ENCODE measurements at places on chromosomes 3 and 15.

GRCh38 chr3:126294211-126294808 lies 62.9 kb downstream of the KLF15 start:
- no peak for DNase-seq

GRCh38 chr3:158804441-158804840 lies 2.6 kb downstream of the MFSD1 start:
- no peak for DNase-seq

DNA sequence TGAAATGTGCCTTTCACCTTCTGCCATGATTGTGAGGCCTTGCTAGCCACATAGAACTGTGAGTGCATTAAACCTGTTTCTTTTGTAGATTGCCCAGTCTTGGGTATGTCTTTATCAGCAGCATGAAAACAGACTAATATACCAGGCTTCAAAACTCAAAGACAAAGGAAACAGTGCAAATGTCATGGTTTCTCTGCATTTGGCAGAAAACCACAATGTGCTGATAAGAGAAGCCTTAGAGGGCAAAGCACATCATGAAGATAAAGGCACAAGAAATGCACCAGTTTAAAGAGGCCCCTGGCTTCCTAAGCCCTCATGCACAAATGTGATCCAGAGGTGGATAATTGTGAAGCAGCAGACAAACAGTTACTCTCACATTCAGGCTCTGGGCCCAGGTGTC lies 259.2 kb downstream of the CPNE4 start:
- DNase-seq = no peak

DNA sequence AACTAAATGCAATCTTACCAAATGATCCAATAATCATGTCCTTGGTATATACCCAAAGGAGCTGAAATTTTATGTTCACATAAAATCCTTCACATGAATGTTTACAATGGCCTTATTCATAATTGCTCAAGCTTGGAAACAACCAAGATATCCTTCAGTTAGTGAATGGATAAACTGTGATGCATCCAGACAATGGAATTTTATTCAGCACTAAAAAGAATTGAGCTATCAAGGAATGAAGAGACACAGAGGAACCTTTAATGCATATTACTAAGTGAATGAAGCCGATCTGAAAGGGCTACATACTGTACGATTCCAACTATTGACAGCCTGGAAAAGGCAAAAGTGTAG lies 168.4 kb downstream of the PDE8A start:
- DNase-seq = no peak

DNA sequence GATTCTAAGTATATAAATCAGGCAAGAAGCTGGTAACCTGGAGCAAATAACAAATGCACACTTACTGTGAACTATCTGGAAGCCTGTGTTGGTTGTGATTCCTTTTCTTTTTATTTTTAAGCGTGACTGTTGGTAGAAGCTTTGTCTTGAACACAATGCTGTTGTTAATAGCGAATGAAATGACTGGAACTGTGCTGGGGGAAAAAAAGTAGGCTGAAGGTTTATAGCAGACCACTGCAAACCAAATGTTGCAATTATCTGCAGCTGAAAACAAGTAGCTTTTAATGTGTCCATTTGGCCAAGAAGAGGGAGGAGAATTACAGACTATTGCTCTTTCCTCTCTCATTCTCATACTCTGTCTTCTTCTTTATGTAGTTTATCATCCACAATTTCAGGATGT lies 184.5 kb upstream of the DNAJC19 start:
- DNase-seq = no peak

DNA sequence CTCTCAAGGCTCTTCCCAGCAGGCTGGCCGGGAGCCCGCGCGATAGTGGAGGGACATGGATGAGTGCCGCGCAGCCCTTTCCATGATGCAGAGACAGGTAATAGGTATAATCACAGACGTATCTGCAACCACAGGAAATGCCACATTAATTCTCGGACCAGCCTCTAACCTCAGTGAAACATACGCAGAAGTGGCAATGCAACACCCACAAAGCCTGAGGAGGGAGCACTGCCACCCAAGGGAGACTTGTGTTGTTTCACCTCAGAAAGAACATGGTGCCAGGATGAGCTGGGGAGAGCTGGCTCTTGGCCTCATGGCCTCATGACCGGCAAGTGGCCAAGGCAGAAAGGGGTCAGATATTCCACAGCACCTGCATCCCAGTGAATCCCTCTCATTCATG lies 39.0 kb downstream of the PGPEP1L start:
- DNase-seq = no peak

GRCh38 chr3:158453865-158454264 lies 117.1 kb upstream of the MLF1 start:
- DNase-seq = no peak

Measured in activated CD8-positive, alpha-beta memory T cell treated with anti-CD3 and anti-CD28 coated beads for 1 hour (primary cell).